ENCODE measurements at places on chromosomes 1 and 21.

GRCh38 chr1:203362720-203363025 is 11.8 kb upstream of the FMOD start:
- no peak for DNase-seq

DNA sequence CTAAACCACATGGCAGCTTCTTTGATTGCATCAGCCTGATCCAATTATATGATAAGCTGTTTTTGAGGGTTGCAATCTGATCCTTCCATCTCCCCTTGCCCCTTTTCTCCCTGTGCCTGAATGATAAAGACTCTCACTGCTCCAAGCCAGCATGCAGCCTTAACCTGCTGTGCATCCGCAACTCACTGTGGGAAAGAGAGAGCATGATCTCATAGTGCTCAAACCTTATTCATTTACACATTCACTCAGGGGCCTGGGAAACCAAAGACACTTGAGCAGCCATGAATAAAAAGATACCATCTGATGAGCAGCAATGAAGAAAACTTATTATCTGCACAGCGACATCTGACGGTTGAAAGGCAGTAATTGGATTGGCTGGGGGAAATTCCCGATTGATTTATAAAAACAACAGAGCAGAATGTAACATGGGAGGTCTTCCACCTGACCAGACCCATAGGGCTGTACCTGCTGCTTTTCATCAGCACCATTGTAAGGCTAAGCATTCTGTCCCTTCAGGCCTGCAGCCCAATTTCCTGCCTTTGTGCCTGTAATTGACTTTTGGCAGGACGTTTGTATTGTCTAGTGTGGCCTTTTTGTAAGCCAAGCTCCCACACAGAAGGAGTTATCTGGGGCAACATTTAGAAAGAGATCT is 62.5 kb downstream of the KIAA0040 start:
- no peak for DNase-seq

GRCh38 chr1:204591473-204592090 is 75.4 kb downstream of the MDM4 start:
- DNase-seq, result no peak

DNA sequence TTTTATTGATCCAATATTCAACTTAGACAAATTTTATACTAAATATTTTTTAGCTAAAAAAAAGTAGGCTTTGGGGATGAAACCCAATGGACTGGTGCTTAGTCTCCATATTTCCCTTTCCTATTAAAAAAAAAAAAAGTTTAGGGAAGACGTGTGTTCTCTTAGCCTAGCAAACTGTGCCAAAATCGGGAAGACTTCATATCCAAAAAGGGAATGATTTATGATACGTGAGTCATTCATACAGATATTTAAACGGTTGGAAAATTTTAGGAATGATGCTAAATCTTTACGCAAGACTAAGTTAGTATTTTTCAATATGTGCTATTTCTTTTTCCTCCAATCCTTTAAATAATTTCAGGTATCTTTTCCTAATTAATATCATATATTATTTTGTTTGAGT is 50.7 kb downstream of the SPATA17 start:
- no peak for DNase-seq

DNA sequence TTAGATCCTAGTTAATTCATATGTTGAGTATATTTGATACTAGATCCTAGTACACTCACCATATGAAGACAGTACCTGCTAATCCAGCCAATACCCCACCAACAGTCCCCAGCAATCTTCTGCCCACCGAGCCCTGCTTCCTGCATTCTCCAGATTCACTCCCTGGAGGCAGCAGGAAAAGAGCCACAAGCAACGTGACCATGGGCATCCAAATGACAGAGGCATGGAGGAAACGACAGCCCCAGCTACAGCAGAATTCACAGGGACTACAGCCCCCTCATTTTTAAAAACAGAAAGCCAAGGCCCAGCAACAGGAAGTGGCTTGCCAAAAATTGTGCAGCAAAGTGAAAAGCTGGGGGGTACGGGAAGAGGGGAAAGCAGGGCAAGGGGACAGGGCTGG is 29.3 kb downstream of the ASTN1 start:
- no peak for DNase-seq

DNA sequence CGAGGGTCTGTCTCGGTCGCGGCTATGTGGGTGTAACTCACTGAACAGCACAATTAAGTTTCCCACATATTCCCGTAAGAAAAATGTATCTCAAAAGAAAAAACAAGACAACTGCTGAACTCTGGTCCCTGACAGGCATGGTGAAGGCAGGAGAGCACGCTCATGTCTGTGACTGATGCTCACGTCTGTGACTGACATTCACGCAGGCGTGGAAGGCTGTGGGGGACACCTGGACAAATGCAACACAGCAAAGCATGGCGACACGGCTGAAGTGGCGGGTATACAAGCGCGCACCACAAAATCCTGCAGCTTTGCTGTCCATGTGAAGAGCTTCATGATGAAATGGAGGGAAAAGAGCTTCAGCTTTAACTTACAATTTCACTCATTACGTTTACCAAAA is 6.0 kb downstream of the PTTG1IP start:
- DNase-seq, result no peak

- no peak for DNase-seq
Measured at GRCh38 chr1:231076802-231077201, 36.7 kb upstream of the FAM89A start.

DNA sequence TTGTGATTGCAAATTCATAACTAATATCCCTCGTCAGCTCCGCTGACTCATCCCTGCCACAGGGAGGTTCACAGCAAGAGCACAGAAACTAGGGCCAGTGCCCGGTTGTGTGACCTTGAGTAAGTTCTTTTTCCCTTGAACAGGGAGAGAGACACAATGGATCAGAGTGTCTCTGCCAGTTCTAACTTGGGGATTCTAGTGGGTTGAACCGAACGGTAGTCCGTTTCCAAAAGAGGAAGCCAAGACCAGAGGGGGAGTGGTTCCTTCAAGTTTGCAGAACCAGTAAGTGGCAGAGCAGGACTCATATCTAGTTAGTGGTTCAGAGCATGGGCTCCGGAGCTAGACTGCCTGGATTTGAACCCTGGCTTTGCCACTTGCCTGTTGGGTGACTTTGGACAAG is 4.9 kb upstream of the SHISA4 start:
- DNase-seq, result no peak

- DNase-seq, result no peak
Measured at GRCh38 chr21:34593423-34593822, 21.5 kb downstream of the RCAN1 start.

- DNase-seq, result no peak
Measured at GRCh38 chr1:42931108-42931539, 27.5 kb downstream of the SLC2A1 start.

- no peak for DNase-seq
Measured at GRCh38 chr1:211896958-211897357, 66.4 kb upstream of the LPGAT1 start.

GRCh38 chr21:45544449-45545235 is 2.4 kb upstream of the SLC19A1 start:
- no peak for DNase-seq

- DNase-seq, result no peak
Measured at GRCh38 chr21:21858502-21859334, 860.5 kb downstream of the NCAM2 start.

GRCh38 chr1:74586253-74586897 is 74.0 kb upstream of the LRRC53 start:
- DNase-seq, result no peak

GRCh38 chr21:46033410-46034400 is 52.1 kb downstream of the COL6A1 start:
- no peak for DNase-seq

DNA sequence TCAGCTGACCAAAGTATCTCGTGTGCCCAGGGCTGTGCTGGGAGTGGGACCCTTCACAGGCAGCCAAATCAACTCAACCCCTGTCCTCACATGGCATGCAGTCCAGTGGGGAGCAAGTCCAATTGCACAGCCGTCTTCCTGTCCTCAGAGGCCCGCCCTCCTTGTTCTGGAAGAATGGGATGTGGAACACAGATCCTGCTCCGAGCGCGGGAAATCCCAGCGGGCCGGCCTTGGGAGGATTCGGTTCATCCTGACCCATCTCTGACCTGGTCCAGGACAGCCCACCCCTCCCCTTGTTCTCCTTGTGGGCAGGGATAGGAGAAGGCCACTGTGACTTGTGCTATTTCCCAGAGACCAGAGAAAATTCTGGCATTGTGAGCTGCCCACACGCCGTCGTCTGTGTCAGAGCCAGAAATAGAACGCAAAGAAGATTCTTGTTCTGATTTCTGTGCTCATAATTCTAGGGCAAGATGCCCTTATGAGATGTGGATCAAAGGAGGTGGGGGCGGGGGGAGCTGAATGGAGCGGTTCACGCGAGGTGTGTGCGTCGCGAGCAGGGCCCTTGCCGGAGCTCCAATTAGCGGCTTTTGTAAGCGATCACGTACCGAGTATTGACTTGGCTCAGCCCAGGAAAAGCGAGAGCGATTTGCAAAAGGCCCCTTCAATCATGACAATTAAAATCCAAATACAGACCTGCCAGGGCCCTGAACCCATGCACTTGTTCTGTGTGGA is 79.2 kb downstream of the AJAP1 start:
- no peak for DNase-seq

DNA sequence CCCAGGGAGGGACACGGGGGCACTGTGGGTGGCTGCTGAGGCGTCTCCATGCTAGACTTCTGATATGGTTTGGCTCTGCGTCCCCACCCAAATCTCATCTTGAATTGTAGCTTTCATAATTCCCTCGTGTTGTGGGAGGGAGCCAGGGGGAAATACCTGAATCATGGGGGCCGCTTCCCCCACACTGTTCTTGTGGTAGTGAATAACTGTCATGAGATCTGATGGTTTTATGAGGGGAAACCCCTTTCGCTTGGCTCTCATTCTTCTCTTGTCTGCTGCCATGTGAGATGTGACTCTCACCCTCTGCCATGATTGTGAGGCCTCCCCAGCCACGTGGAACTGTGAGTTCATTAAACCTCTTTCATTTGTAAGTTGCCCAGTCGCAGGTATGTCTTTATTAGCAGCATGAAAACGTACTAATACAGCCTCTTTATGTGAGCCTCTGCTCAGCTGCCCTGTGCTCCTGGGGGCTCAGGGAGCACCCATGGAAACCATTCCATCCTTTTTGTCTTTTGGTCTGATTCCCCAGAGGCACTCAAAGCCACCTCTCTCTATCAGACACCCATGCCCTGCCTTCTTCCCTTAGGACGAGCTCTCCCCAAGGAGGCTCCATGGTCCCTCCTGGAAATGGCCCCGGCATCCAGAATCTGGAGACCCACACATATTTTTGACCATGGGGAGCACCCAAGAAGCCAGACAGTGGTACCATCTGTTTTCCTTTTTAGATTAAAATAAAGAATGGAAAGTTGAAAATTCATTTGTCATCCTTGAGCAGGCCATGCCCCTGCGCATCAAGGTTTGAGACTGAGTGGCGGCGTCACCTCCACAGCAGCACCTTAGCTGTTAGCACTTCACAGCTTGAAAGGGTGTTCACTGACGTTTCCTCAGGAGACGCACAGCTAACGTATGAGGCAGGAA is 65.9 kb upstream of the FAM20B start:
- DNase-seq, result no peak

DNA sequence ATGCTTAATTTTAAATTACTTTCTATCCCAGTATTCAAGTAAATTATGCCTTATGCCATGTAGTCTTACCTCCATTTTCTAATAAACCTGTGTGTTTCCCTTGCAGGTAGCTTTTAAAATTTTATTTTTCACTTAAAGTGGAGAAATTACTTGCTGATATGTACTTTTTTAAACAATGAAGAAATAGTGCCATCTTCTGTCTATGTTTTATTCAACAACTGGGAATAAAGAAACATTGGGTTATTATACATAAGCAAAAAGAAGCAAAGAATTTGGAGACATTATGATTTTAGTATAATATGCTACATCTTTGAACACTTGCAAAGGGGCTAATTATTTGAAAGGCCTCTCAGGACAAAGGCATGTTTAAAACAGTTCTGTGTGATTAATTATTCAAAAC is 1912.9 kb downstream of the MRPL39 start:
- no peak for DNase-seq

GRCh38 chr1:9320520-9321479 is 28.1 kb downstream of the SPSB1 start:
- DNase-seq, result no peak

GRCh38 chr1:205546541-205546940 is 42.1 kb downstream of the CDK18 start:
- DNase-seq, result no peak

- no peak for DNase-seq
Measured at GRCh38 chr1:200861937-200862647, 10.7 kb upstream of the GPR25 start.

DNA sequence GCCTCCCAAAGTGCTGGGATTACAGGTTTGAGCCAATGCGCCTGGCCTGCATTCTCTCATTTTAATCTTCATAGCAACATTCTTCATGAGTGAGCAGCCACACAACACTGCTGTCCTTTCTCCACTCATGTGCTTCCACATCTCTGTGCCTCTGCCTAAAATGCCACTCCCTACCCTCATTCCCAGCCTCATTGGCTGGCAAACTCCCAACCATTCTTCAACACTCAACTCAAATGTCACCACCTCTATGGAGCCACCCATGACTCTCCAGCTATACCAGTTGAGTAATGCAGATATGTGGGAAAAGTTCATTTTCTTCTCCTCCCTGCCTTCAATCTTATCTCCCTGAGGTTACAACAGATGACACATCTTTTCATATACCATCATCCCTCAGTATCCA is 53.9 kb upstream of the ZC3H12A start:
- DNase-seq, result no peak

DNA sequence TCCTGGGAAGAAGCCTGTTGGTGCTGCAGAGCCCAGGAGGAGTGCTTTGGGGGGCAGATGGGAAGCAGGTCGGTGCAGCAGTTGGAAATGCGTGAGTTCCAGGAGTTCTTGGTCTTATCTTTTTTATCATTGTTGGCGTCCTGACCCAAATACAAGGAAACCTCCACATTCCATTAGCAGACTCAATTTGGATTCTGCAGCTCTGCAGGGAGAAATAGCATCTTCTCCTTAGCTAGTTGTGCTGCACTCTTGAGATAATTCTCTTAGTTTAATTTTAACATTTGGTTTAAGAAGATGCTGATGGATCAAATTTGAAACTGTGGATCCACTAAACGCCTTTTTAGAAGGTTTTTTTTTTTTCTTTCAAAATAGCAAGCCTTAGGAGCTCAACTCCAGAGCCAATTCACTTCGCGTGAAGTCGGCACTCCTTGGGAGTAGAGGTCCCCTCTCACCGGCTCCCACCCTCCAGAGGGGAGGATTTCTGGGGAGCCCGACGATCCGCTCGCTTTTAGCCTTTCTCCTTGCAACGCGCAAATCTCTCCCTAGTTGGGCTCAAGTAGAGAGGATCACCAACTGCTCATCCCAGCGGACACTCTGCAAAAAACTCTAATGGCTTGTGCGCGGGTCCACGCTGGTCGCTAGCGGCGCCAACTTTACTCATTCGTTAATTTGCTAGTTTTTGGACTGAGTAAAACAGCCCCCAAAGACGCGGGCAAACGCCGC is 1.3 kb downstream of the PLD5 start:
- no peak for DNase-seq

- no peak for DNase-seq
Measured at GRCh38 chr1:7409278-7409677, 361.8 kb upstream of the VAMP3 start.

DNA sequence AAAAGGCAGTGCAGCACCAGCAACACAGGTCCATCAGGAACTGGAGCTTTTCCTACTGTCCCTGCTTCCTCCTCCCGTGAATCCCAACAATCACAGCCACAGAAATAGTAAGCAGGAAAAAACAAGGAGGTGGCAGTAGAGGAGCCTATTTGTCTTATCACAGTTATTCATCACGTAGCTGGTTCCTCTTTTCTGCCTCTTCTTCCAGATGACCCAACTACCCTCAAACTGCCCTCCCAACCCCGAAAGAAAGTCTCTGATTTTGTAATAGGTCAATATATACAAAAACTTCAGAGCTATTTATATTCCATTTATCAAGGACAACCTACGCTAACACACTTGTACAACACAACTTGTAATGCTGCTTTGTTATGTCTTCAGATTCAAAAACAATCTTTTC is 21.4 kb downstream of the GNB1 start:
- DNase-seq, result no peak

- peak; percentile 21 for DNase-seq
Measured at GRCh38 chr1:36553591-36554322, 71.0 kb upstream of the CSF3R start.
